ENCODE measurements at places on chromosomes 16 and 17. TPM values are rescaled to one million over a fixed set of nuclear protein-coding genes. Genes with fewer than 3 reads are reported as not detected.

The SLC47A2 gene
- 7.4 TPM for polyA plus RNA-seq

GRCh38 chr17:81707725-81708646 is 4.1 kb upstream of the SLC25A10 start:
- DNase-seq, result no peak

- no peak for DNase-seq
These were observed 140.8 kb downstream of the FTO start for GRCh38 chr16:53844804-53845203.

DNA sequence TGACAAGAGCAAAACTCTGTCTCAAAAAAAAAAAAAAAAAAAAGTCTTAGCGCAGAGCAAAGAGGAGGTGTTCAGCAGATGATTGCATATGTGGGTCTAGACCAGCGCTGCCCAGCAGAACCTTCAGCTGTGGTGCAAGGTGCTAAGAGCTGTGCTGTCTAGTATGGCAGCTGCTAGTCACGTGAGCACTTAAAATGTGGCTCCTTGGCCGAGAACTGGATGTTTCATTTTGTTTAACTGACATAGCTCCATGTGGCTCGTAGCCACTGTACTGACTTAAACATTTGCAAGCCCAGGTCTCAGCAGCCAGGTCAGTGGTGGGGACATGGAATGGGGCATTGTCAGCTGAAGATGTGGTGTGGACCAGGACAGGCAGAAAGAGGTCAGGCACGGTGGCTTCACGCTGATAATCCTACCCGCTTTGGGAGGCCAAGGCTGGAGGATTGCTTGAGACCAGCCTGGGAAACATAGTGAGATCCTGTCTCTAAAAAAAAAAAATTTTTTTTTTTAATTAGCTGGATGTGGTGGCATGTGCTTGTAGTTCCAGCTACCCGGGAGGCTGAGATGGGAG is 9.2 kb downstream of the C1QTNF1 start:
- DNase-seq, result no peak

The TRIM72 gene
- 0.08 TPM for polyA plus RNA-seq

- no peak for DNase-seq
These were observed 113.8 kb downstream of the OR1D5 start for GRCh38 chr17:2949469-2950044.

DNA sequence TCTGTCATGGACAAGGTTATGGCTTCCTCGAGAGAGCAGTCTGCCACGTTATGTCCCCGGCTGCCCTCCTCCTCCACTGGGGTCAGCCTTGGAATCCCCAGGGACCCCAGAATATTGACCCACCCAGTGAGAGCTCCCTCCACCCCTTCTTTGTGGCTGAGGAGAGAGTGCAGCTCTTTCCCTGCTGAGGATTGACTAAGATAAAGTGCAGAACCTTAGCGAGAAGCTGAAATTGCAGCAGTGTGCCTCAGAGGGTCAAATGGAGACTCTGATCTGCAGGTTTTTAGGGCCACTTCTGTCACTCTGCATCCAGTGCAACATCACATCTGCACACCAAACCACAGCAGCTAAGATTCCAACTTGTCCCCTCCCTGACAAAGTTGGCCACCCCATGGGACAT is 25.6 kb upstream of the PMFBP1 start:
- DNase-seq, result no peak

DNA sequence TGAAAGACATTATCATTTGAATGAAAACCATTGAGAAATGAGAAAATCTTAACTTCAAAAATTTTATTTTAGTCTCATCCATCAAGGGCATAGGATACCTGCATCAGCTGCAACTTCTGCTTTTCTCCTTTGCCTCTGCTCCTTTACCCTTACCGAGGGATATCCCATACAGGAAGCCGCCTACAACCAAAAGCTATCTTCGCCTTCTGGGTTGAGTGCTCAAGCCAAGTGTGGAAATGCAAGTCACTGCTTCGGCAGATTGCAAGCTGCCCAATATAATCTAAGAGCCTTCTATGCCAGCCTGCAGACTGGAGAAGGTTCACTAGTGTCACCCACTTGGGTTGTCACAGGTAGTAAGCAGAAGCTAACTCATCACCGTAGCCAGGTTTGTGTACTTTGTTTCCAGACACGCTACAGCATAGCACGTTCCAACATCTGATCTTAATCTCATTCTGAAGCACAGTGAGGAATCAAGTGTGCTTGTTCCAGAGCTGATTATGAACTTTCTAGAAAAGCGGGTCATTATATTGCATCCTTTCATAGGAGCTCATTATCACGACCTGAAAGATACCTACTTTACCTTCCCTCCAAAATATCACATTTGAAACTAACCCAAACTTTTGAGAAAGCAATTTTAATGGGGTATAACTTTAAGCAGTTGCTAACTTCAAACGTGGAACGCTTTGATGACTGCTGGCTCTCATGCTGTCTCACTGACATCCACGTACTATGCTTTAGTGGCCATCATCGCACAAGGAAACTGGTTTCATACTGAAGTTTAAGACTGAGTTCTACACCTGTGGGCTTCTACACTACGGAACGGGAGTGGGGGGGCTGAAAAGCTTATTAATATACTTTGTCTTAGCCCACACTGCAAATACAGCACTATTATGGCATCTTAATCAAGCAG is 8.0 kb upstream of the UNK start:
- no peak for DNase-seq

The AGRP gene
- 0.25 TPM for polyA plus RNA-seq

- no peak for DNase-seq
These were observed 187.6 kb downstream of the MYO1D start for GRCh38 chr17:32689348-32689747.

DNA sequence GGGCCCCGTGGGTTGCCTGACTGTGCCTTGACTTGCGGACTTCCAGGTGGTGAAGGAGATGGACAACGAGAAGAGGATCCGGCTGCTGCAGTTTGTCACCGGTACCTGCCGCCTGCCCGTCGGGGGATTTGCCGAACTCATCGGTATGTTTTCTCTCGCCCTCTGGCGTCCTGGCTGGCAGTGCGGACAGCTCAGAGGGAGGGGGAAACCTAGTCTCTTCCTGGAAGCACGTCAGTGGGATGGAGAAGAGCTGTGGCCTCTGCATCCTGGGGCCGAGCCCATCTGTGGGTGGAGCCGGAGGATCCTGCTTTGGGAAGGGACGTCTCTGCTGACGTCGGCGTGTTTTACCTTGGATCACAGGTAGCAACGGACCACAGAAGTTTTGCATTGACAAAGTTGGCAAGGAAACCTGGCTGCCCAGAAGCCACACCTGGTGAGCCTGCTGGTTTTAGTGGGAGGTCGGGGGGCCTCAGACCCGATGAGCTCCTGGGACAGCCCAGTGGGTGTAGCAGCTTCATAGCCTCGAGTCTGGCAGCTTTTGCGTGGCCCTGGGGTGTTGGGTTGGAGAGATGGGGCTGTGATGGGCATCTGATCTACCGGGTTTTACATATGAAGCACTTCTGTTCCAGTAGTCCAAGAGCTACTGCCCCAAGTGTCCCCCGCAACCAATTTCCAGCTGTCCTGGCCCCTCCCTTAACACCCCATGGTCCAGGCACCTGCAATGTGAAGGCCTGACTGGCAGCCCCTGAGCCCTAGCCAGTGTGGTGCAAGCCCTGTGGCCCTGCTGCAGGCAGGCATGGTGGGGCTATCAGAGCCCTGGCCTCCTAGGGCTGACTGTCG is 11.9 kb upstream of the CLEC18A start:
- DNase-seq, result no peak

GRCh38 chr17:43644081-43644480 is 17.6 kb downstream of the MEOX1 start:
- no peak for DNase-seq

DNA sequence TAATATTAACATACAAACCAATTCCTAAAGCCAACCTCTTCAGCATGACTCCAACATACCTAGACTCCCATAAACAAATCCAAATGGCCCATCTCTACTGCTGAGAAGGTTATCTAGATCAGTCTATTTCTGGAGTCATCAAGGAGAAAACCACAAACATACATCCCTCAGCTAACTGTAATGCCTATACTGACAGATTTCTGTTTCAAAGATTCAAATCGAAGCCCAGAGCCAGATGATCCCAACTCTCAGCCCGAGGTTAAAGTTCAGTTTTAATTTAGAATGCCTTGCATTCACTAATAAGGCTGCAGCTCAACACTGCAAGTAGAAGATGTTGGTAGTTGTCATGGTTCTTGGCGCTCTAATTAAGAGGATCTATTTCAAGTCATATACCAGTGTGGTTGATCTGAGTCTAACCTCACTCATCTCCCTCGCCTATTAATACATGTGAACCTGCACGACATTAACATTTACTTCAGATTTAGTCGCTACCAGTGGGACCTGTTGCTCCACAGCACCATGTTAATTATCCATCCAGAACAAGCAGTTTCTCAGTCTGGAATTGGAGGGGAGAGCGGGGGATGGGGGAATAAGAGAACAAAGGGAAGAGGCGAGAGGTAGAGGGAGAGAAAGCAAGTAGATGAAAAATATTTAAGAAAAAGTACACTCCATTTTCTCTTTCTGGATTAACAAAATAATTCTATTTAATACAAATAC is 15.4 kb downstream of the PHF12 start:
- no peak for DNase-seq

GRCh38 chr16:27189335-27189972 is 13.9 kb upstream of the KDM8 start:
- DNase-seq, result no peak

DNA sequence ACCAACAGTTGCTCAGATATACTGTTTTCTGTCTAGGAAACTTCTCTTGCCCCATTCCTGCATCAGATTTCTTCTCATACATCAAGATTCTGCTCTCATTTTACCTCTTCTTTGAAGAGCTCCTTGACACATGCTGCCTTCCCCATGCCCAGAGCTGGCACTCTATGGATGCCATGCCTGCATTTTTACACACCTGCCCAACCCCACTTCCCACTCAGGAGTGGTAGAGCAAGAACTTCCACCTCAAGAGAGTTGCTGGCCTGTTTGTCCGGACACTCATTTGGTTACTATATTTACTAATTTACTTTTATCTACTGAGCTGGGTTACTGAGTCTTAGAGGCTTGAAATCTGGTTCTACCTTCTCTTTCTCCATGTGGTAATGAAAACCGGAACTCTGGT is 98.3 kb upstream of the HLF start:
- no peak for DNase-seq

DNA sequence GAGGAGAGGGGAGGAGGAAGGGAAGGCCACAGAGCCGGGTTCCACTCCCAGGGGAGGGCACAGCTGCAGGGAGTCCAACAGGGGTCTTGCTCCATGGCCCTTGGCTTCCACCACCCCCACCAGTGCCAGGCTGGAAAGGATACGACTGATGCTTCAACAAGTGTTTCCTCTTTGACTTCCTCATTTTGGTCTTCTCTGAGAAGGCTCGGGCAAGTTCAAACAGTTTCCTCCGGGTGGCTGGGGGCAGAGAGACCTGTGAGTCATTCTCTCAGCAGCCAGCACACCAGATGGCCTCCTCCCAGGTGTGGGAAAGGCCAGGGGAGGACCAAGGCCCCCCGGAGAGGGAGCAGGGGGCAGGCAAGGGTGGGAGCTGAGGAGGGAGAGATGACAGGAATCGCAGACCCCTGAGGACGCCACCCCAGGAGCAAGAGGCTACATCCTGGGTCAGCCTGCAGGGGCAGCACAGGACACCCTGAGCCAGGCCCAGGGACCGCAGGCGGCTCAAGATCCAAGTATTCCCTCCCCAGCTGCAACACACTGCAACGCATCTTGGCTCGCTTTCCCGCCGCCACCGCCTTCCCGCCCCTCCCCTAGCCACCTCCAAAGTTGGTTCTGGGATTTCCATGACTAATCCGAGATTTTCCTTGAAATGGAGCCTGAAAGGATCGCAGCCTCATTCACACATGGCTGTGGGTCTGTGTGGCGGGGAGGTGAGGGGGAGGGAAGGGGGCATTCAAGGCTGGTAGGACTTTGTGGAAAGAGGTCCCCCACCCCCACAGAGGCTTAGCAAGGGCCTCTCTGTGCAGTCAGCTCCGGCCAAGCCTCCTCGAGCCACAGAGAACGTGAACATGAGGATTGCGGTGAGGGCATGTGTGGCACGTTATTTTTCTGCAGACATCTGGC is 18.4 kb upstream of the MRPS23 start:
- no peak for DNase-seq

The TPSG1 gene
- 0.54 TPM for polyA plus RNA-seq
